Midbrain (tissue), 1 donor: ENCODE measurements at places on chromosomes 12 and 14.

DNA sequence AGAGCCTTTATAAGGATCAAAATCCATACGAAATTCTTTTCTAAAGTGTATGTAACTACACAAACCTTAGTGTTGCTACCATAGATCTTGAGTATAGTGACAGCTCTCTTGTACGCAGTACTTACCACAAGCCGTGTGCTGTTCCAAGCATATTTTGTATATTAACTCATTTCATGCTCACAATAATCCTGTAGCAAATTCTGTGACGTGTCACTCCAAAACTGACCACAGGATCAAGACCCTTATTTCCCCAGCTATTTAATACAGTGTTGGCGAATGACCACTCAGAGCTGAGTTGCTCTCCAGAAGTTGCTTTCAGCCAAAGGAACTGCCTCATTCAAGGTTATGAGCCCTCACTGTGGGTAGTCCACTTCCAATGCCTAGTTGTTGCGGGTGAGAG, 169.8 kb downstream of the BTG1 start:
- no peak for DNase-seq

DNA sequence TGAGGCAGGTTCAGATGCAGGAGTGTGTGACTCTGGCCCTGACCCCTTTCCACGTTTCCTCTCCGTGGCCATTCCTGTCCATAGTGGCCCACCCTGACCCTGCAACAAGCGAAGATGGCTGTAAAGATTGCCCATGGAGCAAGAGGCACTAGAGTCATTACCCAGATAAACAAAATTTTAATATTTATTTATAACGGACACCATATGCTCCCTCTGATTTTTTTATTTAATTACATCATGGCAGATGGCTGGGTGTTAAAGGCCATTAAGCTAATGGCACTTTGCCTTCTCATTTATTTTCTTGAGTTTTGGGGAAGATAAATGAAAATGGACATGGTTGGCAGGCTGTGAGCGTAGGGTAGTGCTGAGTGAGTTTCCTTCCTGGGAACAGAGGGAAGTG, 58.7 kb downstream of the WSCD2 start:
- DNase-seq, result no peak

GRCh38 chr14:85587151-85587711, 57.3 kb downstream of the FLRT2 start:
- no peak for DNase-seq

DNA sequence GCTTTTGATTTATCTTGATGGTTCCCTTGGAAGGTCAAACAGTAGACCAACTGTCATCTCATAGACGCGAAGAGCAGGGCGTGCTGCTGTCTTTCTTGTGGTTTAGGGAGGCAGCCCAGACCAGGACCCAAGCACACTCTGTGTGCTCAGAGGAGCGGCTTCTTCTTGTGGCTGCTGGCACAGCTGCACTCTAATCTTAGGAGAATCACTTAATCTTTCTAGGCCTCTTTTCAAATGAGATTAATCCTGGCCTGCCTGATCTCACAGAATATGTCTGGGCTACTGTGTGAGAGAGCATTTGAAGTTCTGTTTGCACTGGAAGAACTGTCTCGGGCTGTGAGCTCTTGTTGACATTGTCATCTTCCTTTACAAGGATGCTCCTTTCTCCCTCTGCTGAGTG, 60.0 kb upstream of the TRAF3 start:
- no peak for DNase-seq

- DNase-seq, result no peak
Measured at GRCh38 chr12:14751986-14752385, 51.3 kb downstream of the WBP11 start.

GRCh38 chr12:1918081-1918883, at the start of gene CACNA2D4:
Gene CACNA2D4 (minus strand): TSS chr12:1918652. CDS start chr12:1918473, 179 bp downstream.
- no peak for DNase-seq

DNA sequence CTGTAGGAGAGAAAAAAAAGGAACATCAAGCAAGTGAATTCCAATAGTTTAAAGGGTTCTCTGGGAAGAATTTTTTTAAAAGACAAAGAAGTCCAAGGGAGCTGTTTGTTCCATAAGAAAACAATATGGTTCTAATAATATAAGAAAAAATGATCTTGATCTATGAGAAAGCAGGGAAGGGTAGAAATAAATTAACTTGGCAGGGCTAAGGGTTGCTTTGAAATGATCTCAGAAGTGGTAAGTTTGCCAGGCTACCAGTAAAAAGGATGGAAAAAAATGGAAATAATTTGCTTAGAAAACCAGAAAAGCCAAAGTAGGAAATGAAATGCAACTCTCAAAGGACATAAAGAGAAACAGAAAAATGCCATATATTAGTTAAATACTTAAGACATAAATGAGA, 41.7 kb upstream of the EMP1 start:
- DNase-seq, result no peak

DNA sequence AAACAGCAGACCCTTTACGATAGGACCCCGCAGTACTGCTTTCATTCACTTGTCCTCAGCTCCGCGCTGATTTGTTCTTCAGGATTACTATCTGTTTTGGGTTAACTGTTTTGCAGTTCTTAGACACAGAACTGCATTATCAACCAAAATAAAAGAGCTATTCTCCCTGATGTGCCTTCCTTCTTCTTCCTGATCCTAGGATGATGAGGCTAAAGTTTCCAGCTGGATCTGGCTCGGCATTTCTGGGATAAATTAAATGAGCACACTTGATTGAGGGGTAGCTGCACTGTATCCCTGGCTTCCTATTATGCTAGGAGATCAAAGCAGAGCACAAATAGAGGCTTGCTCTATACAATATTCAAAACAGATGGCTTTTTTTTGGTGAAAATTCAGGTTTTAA, 165.7 kb downstream of the FBXL14 start:
- DNase-seq, result no peak

GRCh38 chr12:5581616-5582015, 149.7 kb downstream of the NTF3 start:
- DNase-seq, result no peak

- no peak for DNase-seq
Measured at GRCh38 chr12:65853489-65854157, 29.3 kb downstream of the HMGA2 start.

DNA sequence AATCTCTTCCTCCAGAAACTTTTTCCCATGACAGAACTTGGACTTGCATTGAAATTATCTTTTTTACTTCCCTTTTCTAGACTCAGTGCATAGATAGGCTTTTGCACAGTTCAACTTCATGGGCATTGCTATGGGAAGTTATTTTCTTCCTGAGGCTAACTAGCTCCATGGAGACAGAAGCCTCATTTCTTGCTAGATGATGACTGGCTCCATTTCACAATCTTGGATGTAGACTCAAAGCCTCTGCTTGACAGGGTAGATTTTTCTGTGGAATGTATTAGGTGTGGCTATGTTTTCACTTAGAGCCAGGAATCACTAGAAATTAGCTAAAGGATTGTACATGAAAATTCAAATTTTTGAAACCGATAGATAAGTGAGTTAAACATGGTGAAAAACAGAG, 884.1 kb upstream of the MGAT4C start:
- no peak for DNase-seq

DNA sequence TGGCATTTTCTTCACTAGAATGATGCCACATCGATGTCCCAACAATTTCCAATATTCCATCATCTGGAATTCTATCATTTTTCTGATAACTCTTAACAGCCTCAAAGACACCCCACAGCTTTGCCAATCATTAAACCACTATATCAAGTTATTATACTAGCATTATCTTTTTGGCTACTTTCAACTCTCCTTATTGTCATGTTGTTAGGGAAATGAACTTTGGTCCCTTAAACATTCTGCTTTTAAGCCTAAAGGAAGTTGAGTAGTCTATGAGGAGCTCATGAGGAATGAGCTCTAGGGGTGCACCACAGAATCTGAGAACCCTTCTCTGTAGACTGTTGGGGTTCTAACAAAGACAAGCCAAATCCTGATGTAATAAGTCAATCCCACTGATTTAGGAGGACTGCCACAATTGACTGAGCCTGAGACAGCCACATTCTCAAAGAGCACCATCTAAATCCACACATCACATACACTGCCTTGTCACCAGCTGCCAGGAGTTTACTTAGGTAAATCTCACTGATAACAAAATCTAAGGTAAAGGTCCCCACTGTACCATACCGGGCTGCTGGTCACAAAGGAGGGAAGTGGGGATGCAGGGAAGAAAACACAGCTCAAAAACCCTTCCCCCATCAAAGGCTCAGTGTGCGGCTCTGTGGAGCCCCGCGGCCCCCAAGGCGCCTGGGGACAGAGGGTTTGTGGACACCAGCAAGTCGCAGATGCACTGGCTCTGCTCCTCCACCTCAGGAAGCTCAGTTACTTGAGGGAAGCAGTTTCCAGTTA, 58.2 kb downstream of the SETD3 start:
- no peak for DNase-seq

GRCh38 chr12:28440081-28440608, 249.9 kb downstream of the CCDC91 start:
- DNase-seq, result no peak

DNA sequence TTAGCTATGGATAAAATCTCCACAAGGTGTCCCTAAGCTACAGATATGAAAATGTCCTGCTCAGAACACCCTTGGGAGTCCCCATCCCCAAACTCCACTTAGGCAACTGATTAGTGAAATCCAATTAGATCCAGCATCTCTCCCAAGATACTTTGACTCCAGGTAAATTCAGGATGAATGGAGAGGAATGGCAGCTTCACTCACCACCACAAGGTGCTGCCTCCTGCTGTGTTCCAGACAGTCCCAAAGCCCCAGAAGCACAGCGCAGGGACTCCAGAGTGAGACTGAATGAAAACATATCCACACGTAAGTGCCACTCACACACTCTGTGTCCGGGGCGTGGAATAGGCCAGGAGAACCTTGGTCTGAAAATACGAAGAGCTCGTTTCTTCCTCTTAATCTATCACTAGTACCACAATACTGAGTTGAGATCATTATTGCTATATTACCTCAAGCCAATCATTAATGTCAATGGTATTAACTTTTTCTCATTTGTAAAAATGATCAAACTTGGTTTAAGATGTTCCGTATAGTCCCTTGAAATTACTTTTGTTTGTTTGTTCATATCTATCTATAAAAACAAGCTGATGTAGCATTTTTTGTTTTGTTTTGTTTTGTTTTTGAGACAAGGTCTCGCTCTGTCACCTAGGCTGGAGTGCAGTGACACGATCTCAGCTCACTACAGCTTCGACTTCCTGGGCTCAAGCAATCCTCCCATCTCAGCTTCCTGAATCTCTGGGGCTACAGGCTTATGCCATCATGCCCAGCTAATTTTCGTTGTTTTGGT, 70.0 kb upstream of the BICD1 start:
- no peak for DNase-seq

DNA sequence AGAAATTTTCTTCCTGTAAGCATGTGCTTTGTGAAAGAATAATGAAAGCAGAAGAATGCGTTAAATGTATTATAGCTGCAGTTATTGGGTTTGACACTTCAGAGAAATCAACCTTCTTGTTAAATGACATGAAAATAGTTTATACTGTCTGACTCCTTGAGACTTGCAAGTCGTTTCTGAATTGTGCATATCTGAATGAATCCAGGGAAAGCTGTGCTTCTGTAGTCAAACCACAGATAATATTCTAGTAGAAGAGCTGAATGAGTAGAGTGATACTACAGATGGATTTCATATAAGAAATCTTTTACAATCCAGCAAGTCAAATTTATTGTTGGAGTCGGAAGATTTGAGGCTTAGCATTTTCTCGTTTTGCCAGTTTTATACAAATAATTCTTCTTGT, 343.3 kb downstream of the RAD51B start:
- no peak for DNase-seq

DNA sequence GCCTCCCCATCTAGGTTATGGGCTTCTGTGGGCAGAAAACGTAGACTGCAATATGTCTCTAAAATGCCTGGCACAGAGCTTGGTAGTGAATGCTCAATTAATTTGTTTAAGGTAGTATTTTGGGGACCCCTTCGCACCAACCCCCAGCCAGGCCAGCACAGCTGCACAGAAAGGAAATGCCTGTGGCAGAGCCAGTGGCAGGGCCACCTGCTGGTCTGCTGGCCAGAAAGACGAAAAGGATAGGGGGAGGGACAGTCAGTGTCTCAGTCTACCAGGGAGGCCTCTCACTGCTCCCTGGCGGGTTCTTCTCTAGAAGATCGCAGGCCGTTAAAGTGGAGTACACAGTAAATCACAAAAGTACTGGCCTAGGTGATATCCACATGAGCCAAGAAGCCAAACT, 3.5 kb downstream of the RAB15 start:
- DNase-seq, result no peak

GRCh38 chr12:26857465-26858176, 24.6 kb upstream of the ITPR2 start:
- no peak for DNase-seq

GRCh38 chr14:93092606-93093556, 22.8 kb downstream of the ITPK1 start:
- no peak for DNase-seq

DNA sequence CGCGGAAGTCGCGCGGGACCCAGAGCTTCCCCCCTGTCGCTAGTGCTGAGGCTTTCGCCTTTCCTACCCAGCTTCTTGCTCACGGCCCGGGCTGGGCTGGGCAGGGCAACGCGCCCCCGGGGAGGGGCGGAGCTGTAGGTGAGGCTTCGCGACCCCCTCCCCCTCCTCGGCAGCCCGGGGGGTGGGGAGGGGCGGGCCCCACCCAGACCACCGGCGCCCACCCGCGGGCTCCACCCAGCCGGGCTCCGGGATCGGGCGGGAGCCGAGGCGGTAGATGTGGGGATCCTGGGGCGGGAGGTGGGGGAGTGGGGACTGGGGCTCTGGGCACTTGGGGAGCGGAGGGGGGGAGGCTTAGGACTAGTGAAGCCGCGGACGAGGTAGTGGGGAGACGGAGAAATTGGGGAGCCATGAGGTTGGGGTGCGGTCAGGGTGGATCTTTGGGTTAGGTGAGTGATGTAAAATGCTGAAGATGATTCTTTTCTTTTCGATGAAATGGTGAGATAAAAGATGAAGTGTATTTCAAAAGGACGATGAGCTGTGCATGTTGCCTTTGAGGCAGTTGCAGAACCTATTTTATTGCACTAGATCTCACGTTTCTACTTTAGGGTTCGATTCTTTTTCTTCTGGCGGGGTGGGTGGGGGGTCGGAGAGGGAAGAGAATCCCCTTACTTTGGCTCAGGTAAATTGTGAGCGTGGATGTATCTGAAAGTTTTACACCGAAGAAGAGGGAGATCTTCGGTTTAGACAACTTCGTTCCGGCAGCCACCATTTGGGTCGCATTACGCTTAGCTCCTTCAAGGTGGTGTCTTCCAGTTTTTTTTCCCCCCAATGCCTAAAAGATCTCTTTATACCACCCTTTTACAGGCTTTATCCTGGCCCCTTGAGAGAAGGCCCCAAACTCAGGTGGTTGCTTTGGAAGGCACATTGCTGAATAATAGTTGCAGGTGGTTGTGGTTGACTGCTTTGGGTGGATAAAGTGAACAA, 619 bp downstream of the ERC1 start:
- no peak for DNase-seq

GRCh38 chr12:104520242-104520900, 63.6 kb downstream of the CHST11 start:
- no peak for DNase-seq

DNA sequence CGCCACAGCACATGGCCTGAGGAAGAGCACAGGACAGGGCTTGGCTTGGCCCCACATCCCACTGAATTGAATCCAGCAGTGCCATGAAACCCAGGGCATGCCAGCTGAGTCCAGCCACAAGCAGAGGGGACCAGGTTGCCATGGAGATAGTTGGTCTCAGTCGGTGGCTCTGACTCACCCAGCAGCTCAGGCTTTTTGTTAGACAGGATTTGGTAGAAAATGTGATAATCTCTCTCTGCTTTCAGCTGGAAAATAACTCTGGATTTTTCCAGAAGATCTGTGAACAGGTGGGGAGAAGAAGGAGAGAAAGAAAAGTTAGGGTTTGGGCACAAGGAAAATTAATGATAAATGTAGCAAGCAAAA, 4.8 kb downstream of the MYH7 start:
- DNase-seq, result peak; percentile 17
